ENCODE measurements at places on chromosomes 1 and 21. TPM values are rescaled to one million over a fixed set of nuclear protein-coding genes. Genes with fewer than 3 reads are reported as not detected.

The SUSD4 gene
- 14.0 TPM for total RNA-seq

The CFAP410 gene
- 23.3 TPM for total RNA-seq

The KIF14 gene
- total RNA-seq = 0.19 TPM

The CNIH3 gene
- 4.3 TPM for total RNA-seq

The CASQ2 gene
- total RNA-seq = 2.3 TPM

The ST6GALNAC3 gene
- total RNA-seq = 15.8 TPM

- DNase-seq = no peak
- H3K4me3 ChIP-seq = no peak overlapping the region
- no peaks in the 10 kb centered on the region for H3K36me3 ChIP-seq
- H3K27ac ChIP-seq = no peak overlapping the region
- H3K4me1 ChIP-seq = no peaks in the 10 kb centered on the region
Observed at GRCh38 chr21:19781881-19782652, 1216.1 kb upstream of the NCAM2 start.

GRCh38 chr1:165257969-165258459, 98.5 kb downstream of the LMX1A start:
- no peak overlapping the region for H3K27ac ChIP-seq
- no peaks in the 10 kb centered on the region for H3K4me1 ChIP-seq
- no peaks in the 10 kb centered on the region for H3K36me3 ChIP-seq
- peak; percentile 70 for DNase-seq
- no peak overlapping the region for H3K4me3 ChIP-seq
- no peaks in the 10 kb centered on the region for H3K27me3 ChIP-seq

DNA sequence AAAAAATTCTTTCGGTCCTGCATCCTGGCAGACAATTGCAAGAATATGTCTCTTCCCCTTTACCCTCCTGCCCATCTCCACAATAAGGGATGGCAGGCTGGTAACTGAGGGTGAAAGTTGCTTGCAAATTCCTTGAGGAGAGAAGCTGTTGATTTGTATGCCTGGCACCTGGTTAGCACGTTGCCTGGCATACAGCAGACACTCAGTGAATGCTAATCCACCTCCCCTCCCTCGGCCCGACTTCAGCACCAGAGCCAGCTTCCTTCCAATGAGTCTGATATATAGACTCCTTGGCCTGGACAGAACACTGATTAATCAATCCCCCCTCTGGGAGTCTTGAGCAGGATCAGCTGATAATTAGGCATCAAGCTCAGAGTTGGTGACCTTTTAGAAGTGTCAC, 39.1 kb downstream of the KCNC4 start:
- H3K27me3 ChIP-seq = no peaks in the 10 kb centered on the region
- DNase-seq = no peak
- no peak overlapping the region for H3K4me3 ChIP-seq

DNA sequence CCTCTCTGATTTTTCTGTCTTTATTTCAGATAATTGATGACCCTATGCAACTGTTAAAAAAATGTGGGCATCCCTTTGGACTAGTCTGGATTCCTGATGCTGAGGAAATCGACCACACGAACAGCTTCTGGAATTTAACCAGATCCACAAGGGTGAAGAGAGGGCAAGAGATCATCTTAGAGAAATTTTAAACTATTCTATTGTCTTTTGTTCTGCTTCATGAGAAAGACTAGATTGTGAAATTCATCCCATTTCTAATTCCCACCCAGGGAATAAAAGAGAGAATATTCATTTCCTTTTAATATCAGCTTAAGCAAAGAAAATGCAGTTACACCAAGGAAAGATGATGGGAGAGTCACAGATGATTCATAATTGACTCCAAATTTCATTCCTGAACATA, 71.8 kb downstream of the DUSP10 start:
- no peak for DNase-seq
- H3K4me3 ChIP-seq = no peak overlapping the region
- no peaks in the 10 kb centered on the region for H3K36me3 ChIP-seq
- no peaks in the 10 kb centered on the region for H3K4me1 ChIP-seq
- no peaks in the 10 kb centered on the region for H3K27me3 ChIP-seq

DNA sequence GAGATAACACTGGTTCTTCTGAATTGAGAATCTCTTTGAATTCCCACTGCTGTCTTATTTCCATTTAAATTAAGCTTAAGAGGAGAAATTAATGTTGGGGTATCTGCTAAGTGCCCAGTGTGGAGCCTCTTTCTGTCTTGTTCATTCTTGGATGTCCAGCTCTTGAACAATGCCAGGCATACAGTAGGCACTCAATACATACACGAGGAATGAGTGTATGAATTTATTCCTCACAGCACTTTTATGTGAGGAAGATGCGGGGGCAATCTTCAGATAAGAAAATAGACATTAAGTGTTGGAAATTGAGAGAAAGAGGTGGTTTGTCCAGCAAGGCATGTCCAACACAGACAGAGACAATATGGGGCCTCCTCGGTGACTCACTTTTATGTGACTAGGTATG, 11.8 kb upstream of the ATF3 start:
- no peak overlapping the region for H3K27ac ChIP-seq
- H3K27me3 ChIP-seq = no peaks in the 10 kb centered on the region
- H3K4me1 ChIP-seq = no peaks in the 10 kb centered on the region
- H3K4me3 ChIP-seq = no peak overlapping the region
- no peaks in the 10 kb centered on the region for H3K36me3 ChIP-seq

DNA sequence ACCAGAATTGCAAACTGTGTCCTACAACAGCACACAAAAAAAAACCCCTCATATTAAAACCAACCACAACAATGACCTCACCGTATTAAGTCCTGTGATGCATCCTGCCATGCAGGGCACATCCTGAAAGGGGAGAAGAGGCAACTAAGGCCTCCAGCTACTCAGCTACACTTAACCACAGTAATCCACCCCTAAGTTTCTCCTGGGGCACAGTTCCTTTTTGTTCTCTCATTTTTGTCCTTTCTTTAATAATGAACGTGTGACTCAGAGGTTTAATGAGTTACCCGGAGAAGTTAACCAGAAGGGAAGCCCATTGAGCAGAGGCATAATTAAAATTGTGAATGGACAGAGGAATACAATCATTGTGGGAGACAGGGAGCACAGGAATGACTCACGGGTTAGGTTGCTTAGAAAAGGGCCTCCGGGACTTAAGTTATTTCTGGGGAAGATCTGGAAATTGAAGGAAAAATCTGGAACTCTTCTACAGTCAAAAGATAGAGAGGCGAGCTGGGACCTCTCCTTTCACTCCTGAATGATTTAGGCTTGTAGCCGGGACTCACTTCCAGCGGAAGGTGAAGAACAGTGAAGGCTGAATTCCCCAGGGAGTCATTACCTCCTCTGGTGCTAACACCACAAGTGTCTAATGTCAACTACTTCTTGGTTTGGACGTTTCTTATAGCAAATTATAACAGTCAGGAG, 36.9 kb upstream of the HIVEP3 start:
- H3K27ac ChIP-seq = no peak overlapping the region
- no peak overlapping the region for H3K4me3 ChIP-seq
- peak; percentile 58 for DNase-seq
- no peaks in the 10 kb centered on the region for H3K36me3 ChIP-seq
- H3K27me3 ChIP-seq = no peaks in the 10 kb centered on the region

- no peak for DNase-seq
- no peak overlapping the region for H3K4me3 ChIP-seq
- H3K36me3 ChIP-seq = no peaks in the 10 kb centered on the region
- no peak overlapping the region for H3K27ac ChIP-seq
Observed at GRCh38 chr1:194268839-194269238, 1082.4 kb upstream of the B3GALT2 start.

DNA sequence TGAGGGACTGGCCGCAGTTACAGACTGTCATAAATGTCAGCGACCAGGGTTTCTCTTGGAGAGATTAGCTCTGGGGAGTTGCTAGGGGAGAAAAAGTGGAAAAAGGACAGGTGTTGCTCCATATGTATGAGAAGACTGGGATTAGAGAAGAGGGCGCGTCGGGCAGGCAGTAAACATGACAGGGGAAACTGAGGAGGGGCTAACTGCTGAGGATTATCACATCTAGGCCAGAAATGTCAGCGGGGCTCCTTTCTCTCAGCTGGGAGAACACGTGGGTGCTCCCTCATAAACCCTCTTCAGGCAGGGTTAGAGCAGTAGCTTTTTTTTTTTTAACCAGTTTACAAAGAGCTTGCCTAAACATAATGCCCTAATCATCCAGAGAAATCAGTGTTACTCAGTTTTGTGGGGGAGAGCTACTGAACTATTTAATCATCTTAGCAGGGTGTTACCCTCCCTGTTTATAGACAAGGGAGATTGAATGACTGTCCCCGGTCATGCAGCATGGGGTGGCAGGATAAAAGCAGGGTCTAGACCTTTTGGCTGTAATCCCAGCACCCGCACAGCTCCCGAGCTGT, 35.2 kb downstream of the ELAPOR1 start:
- H3K36me3 ChIP-seq = no peaks in the 10 kb centered on the region
- no peaks in the 10 kb centered on the region for H3K27me3 ChIP-seq
- H3K4me1 ChIP-seq = peaks cover 16% of the 10 kb centered on the region
- no peak overlapping the region for H3K4me3 ChIP-seq
- no peak for DNase-seq

- H3K27me3 ChIP-seq = no peaks in the 10 kb centered on the region
- H3K36me3 ChIP-seq = no peaks in the 10 kb centered on the region
- H3K4me1 ChIP-seq = no peaks in the 10 kb centered on the region
- no peak for DNase-seq
- H3K27ac ChIP-seq = no peak overlapping the region
Observed at GRCh38 chr21:40383951-40384350, 463.0 kb downstream of the DSCAM start.

- no peak for DNase-seq
- H3K4me1 ChIP-seq = no peaks in the 10 kb centered on the region
- H3K36me3 ChIP-seq = no peaks in the 10 kb centered on the region
- H3K27me3 ChIP-seq = no peaks in the 10 kb centered on the region
- H3K27ac ChIP-seq = no peak overlapping the region
Observed at GRCh38 chr1:183585038-183585437, 5.2 kb downstream of the NCF2 start.

GRCh38 chr1:6467744-6468688, 2.0 kb upstream of the TNFRSF25 start:
- no peaks in the 10 kb centered on the region for H3K4me1 ChIP-seq
- DNase-seq = no peak
- H3K36me3 ChIP-seq = no peaks in the 10 kb centered on the region
- H3K27me3 ChIP-seq = no peaks in the 10 kb centered on the region
- H3K27ac ChIP-seq = no peak overlapping the region

All from kidney (tissue), 22 donors.